Activated CD4-positive, alpha-beta T cell treated with anti-CD3 and anti-CD28 coated beads, Interleukin-2, amount 10 ng/mL, durations not matched to agents 7 days and 5 days (primary cell): ENCODE measurements at places on chromosomes 1 and 21. TPM values are rescaled to one million over a fixed set of nuclear protein-coding genes. Genes with fewer than 3 reads are reported as not detected.

Gene RIMKLA
- total RNA-seq: 0.44 TPM

Gene SLC25A24
- total RNA-seq: 30.5 TPM

Gene TTC24
- 4.6 TPM for total RNA-seq

Gene S100A10
- 561 TPM for total RNA-seq

Gene NFIA
- 0.97 TPM for total RNA-seq

Gene C4BPA
- total RNA-seq: not detected

Gene NPHS2
- total RNA-seq: not detected

Gene CFAP298
- total RNA-seq: 40.2 TPM

Gene KRTAP19-1
- total RNA-seq: not detected

Gene LRRIQ3
- 1.3 TPM for total RNA-seq

Gene RNU1-2
- total RNA-seq: 2,477 TPM

Gene FMO5
- 0.48 TPM for total RNA-seq

Gene LCE1F
- not detected for total RNA-seq

Gene RIPPLY3
- not detected for total RNA-seq

Gene S100A7A
- not detected for total RNA-seq

Gene QSOX1
- 18.5 TPM for total RNA-seq

Gene SLC6A17
- not detected for total RNA-seq

Gene MYBPH
- total RNA-seq: not detected

Gene DISP1
- 2.9 TPM for total RNA-seq

Gene ACBD3
- 19.8 TPM for total RNA-seq

Gene FTCD
- total RNA-seq: not detected

Gene FCRL1
- 0.22 TPM for total RNA-seq

Gene TNFRSF25
- 88.5 TPM for total RNA-seq

Gene SLC2A5
- not detected for total RNA-seq

Gene CA14
- not detected for total RNA-seq

Gene INAVA
- total RNA-seq: not detected
